HS-5 (cell line): ENCODE measurements at places on chromosomes 2 and 18.

- DNase-seq: no peak
Observed at GRCh38 chr18:43720041-43720440, 442.8 kb upstream of the SYT4 start.

GRCh38 chr2:235059161-235059560 is 107.3 kb downstream of the SH3BP4 start:
- no peak for DNase-seq

GRCh38 chr18:45962866-45963265 is 4.3 kb downstream of the EPG5 start:
- DNase-seq: peak; percentile 73

DNA sequence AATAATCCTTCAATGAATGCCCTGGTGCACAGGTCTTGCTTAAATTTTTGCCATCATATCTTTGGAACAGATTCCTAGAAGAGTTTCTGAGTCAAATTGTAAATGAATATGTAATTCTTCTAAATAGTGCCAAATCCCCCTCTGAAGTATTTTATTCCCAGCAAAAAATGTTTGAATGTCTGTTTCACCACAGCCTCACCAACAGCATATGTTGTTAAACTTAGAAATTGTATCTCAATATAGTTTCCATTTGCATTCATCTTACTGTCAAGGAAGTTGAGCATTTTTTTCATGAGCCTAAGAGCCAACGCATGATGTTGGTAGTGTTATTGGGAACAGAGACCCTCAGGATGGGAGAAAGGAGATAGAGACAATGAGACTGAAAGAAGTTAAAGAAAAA is 86.8 kb upstream of the IL1R2 start:
- no peak for DNase-seq

- DNase-seq: no peak
Observed at GRCh38 chr18:65671621-65672415, 79.0 kb upstream of the CDH7 start.

GRCh38 chr18:1370552-1370951 is 465.9 kb downstream of the ADCYAP1 start:
- no peak for DNase-seq

DNA sequence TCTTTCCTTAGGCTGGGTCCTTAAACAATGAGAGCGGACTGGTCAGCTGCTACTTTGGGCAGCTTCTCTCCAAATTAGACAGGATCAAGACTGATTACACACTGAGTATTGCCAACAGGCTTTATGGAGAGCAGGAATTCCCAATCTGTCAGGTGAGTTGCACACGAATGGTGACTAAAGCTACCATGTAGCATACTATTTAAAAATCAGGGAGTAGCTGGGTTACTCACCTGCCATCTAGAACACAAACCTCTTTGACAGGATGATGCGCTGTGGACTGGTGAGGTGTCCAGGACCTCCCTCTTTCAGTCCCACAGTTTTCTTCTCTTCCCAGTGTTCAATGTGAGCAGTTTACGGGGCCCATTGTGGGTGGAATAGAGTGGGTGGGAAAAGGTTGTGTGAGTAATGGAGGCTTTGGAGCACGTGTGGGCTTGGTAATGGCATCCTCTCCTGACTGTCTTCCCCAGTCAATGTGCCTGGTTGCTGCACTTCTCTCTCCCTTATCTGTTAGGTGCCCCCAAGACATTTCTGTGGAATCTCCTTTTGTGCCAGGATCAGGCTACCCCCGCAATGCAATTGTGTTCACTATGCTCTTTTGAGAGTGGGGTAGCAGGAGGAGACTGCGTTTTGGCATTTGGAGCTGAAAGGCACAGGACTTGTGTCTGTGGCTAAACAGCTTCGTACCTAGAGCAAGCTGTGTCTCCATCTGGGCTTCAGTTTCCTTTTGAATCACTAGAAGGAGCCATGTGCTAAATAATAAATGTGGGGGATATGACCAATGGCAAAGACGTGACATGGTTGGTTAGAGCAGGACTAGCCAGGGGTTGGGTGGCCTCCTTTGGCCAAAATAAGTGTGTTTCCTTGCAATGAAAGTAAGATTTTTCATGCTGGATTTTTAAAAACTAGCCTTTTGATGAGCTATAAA is 17.7 kb downstream of the SERPINB12 start:
- DNase-seq: no peak

GRCh38 chr2:30979822-30980245 is 158.4 kb downstream of the GALNT14 start:
- DNase-seq: peak; percentile 73

DNA sequence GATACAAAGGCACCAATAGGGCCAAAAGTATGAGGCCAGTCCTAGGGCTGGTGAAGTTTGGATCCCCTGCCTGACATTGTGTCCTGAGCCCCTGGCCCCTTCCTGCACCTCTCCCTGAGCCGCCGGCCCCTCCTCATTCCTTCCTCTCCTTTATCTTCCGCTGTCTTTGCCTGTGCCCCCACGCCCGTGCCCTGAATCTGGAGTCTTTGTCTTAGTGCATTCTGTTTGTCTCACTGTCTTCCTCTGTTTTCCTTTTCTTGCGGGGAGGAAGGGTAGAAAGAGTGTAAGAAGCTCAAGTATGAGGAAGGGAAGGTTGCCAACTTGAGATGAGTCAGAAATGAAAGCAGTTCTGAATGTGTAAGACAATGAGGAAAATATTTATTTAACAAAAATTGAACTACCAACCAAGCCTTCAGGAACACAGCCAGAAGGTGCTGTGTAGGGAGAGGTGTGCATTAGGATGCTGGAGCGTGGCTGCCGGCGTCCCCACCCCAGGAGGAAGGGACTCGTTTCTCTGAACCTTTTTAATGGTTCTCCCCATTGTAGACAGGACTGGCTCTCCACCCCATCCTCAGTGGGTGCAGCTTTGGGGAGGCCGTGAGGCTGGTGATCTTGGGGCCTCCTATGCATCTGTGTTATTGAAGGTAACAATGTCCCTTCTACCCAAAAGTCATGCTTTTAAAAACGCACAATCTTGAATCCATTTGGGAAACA is 133.1 kb downstream of the NEDD4L start:
- peak; percentile 63 for DNase-seq

DNA sequence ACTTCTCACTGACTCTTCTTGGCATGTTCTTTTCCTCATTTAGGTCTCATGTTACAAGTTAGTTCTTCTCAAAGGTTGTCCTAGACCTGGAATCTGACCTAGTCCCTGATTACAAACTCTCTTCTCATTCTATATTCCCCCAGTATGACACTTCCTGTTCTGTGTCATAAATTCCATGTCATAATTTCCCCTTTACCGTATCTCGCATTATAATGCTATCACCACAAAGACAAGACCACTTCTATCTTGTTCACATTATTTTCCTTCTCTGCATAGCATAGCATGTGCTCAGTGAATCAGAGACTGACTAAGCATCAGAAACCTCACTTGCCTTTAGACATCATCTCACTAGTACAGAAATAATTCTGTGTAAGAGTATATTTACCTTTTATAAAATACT is 63.6 kb upstream of the CAVIN2 start:
- DNase-seq: peak; percentile 74

DNA sequence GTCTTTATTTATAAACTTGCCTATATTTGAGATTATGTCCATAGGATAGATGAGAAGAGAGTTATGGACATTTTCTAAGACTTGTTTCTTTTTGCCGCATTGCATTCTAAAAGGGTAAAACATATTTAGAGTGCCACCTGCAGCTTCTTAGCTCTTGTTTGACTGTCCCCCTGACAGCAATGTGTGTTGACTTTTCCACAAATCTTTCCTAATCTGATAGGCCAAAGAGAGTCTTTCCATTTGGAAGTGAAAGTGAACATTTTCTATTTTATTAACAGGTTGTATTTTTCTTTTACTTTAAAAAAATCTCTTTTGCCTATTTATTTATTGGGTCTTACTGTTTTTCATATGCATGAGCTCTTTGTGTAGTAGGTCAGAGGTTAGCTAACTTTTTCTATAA is 58.4 kb downstream of the FMNL2 start:
- DNase-seq: no peak

- no peak for DNase-seq
Observed at GRCh38 chr2:64134813-64135212, 9.4 kb downstream of the PELI1 start.

- no peak for DNase-seq
Observed at GRCh38 chr2:73082523-73083410, 11.3 kb upstream of the SFXN5 start.

DNA sequence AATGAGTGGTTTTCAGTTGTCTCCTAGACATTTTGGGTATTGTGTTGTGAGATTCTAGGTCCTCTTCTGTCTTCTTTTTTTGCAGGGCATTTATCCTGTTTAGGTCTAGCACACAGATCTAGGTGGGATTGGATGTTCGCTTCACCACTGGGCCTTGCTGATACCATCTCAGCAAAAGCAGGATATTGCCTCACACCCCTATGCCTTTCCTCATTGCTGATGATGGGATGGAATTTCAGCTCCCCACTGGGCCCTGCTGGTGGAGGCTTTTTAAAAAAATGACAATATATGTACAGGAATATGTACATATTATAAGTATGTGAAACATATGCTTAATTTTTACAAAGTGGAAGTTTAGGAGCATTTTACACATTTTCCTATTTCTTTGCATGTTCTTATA is 5.4 kb upstream of the TOGARAM2 start:
- DNase-seq: no peak

- no peak for DNase-seq
Observed at GRCh38 chr2:222293660-222294630, 4.9 kb downstream of the PAX3 start.

- DNase-seq: no peak
Observed at GRCh38 chr18:50898919-50899318, 20.0 kb downstream of the ME2 start.

GRCh38 chr2:186554850-186555671 is 34.8 kb upstream of the ITGAV start:
- no peak for DNase-seq

GRCh38 chr2:158184001-158184400 is 82.3 kb downstream of the UPP2 start:
- no peak for DNase-seq

GRCh38 chr2:232094201-232094600 is 132.7 kb downstream of the DIS3L2 start:
- no peak for DNase-seq

- no peak for DNase-seq
Observed at GRCh38 chr2:3099145-3099859, 278.3 kb downstream of the EIPR1 start.

- DNase-seq: no peak
Observed at GRCh38 chr2:236956641-236957040, 129.0 kb upstream of the COPS8 start.

DNA sequence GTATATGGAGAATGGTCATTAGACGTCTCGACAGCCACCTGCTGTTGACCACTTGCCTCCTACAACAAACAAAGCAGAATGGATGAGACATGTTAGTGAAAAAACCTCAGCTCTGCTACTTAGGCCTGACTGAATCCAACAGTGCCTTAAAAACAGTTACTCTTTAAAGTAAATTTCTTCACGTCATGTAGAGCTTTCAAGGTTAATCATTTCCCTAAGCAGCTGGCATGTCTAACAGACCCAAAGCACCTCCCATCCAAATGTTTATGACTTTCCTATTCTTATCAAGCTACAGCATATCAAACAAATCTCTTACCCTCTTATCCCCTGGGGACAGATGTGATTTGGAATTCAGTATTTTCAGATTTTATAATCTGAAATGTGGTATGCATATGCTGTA is 75.6 kb upstream of the ITGB6 start:
- no peak for DNase-seq

DNA sequence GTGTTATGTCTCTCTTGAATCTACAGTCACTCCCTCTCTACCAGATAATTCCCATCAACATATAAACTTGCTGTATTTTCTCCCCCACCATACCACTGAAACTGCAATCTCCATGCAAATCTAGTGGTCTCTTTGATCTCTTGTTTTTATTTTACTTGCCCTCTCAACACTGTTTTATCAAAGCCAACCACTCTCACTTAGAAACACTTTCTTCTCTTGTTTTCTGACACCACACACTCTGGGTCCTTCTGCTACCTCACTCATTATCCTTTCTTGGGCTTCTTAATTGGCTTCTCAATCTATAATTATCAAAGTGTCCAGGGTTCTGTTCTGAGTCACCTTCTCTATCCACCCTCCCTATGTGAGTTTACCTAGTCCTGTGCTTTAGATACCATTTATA is 2.0 kb upstream of the MCFD2 start:
- DNase-seq: no peak

DNA sequence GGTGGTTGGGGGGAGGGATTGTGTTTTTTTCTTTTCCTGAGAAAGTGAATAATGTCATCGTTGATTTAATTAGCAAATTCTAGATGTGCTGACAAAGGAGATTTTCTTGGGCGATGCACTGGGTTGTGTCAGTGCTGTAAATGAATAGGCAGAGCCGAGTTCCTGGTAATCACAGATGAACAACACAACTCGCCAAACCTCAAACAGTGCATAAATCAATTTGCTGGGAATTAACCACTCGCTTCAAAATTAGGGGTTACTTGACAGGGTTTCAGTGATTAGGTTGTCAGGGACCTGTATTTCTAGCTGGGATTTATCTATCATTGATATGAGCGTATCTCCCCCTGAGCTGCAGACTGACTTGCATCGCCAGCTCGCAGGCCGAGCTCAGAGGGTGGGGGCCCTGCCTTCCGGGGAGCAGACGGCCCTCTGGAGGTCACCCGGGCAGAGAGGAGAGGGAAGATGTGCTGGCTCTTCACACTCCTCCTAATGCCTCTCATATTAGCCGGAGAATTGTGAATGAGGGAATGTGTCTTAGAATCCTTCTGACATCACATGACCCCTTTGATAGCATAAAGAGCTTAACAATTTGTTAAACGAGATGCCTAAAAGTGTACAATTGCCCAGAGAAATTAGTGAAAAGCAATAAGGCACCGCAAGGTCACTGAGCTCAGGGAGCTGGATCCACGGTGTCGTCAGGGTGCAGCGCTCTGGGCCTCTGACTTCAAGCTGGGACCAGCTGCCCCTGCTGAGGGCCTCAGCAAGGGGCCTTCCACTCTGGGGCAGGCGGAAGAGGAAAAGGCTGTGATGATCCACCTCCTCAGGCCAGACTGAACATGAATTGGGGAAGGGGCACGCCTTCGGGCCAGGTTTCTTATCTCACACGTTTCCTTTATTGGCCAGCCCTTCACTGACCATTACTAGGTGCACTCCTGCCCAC is 48.9 kb downstream of the SMIM21 start:
- no peak for DNase-seq

- no peak for DNase-seq
Observed at GRCh38 chr2:70111752-70112591, 24.7 kb downstream of the PCBP1 start.

- no peak for DNase-seq
Observed at GRCh38 chr18:50742952-50743351, 76.9 kb downstream of the MRO start.

- DNase-seq: no peak
Observed at GRCh38 chr2:119063177-119063576, 95.4 kb downstream of the C1QL2 start.

DNA sequence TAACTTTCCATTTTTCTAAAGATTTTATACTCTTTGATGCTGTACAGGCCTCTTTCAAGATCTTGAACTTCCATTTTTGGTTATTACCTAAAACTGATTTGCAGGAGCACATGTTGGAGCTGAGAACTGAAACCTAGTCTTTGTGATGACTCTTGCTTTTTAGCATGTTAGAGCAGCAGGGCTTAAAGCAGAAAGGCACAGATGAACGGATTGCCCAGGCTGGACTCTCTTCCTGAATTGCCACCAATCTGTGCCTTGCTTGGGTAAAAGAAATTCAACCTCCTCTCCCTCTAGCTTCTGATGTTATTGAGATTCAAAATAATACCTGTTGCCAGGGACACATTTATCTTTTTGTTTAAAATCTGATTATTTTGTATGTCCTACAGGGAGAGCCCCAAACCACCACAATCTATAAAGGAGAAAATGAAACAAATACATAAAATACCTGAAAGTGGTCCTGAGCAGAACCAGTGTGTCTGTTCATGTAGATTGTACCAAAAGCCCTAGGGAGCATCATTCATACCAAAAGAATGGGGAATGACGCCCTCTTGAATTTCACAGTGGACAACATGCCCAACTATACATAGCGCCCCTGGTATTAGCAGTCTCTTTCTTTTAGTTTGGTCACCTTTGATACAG is 277.0 kb upstream of the MAP2 start:
- no peak for DNase-seq
